A549 treated with CORT108297 at 1 μM for 4 hours (cell line): ENCODE measurements at places on chromosomes 1 and 21. TPM values are rescaled to one million over a fixed set of nuclear protein-coding genes. Genes with fewer than 3 reads are reported as not detected.

FNDC5 gene
- total RNA-seq, result 0.42 to 0.77 TPM (median 0.57 TPM) in 5 replicates

IPO13 gene
- total RNA-seq, result 11.6 to 17.0 TPM (median 16.1 TPM) in 5 replicates

RHD gene
- total RNA-seq, result not detected in 5 replicates

MAD2L2 gene
- 43.6 to 58.9 TPM (median 54.1 TPM) in 5 replicates for total RNA-seq

UMODL1 gene
- not detected in 5 replicates for total RNA-seq
